Cerebellum (tissue), 4 donors: ENCODE measurements at places on chromosomes 3 and 15. TPM values are rescaled to one million over a fixed set of nuclear protein-coding genes. Genes with fewer than 3 reads are reported as not detected.

- DNase-seq = no peak
These were observed 42.0 kb downstream of the MKRN2 start for GRCh38 chr3:12598890-12599289.

DNA sequence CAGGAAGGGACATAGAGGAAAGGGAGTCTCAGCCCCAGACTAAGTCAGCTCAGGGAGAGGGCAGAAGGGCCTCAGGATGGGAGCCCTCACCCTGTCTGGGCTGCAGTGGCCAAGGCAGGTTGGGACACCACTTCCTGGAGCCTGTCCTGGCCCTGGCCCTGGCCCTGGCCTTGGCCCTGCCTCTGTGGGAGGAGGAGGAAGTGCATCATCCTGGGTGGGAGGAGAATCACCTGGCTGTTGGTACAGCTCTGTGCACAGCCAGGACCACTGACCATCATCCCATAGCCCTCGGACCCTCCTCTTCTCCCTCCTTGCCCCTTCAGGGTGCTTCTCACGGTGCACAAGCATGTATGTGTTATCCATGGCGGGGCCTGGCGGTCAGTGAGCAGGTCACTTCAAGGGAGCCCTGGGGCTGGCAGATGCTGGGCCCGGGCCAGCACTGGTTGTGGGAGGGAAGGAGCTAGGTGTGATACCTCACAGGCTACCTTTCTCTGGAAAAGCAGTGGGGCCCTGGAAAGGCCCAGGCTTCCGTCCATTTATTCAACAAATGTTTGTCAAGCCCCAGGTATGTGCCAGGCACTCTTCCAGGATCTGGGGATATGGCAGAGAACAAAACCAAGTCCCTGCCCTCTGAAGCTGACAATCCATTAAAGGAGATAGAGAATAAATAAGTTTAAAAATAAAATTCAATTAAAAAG is 8.2 kb upstream of the APEH start:
- no peak for DNase-seq

GRCh38 chr3:54193093-54193492 is 70.7 kb downstream of the CACNA2D3 start:
- no peak for DNase-seq

- DNase-seq = no peak
These were observed 46.2 kb upstream of the TEX55 start for GRCh38 chr3:119099785-119100184.

- no peak for DNase-seq
These were observed 723.1 kb downstream of the CADM2 start for GRCh38 chr3:85681906-85682305.

DNA sequence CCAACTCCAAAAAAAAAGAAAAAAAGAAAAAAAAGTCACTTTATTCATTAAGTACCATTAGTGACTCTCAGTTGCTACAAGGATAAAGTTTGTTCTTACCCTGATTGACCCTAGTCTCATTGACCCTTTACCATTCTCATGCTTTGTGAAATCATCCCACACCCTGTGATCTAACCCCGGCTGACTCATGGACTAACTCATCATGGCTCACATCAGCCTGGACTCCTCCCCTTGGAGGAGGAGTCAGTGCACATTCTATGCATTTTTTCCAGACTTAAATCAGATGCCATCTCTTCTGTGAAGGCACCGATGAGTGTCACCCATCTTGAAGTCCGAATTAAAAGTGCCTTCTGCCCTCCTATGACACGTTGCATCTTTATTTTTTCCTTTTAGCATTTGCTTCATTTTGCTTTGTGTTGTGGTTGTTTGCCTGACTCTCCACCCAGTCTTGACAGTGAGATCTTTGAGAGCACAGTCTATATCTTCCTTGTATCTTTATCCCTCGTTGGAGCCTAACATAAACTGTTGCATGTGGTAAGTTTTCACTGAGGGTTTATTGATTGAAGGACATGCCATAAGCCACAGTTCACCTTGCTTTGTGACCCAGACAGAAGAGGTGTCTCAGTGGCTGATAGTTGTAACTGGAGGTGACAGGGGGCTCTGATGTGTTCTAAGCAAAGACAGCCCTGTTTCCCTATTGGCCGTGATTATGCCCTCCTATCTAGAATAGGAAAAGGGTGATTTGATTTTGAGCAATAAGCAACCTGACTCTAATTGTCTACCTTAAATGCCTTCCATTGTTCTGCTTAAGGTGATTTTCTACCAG is 72.1 kb downstream of the IL1RAP start:
- no peak for DNase-seq

- DNase-seq = no peak
These were observed 207.9 kb upstream of the RGMA start for GRCh38 chr15:93296759-93297500.

DNA sequence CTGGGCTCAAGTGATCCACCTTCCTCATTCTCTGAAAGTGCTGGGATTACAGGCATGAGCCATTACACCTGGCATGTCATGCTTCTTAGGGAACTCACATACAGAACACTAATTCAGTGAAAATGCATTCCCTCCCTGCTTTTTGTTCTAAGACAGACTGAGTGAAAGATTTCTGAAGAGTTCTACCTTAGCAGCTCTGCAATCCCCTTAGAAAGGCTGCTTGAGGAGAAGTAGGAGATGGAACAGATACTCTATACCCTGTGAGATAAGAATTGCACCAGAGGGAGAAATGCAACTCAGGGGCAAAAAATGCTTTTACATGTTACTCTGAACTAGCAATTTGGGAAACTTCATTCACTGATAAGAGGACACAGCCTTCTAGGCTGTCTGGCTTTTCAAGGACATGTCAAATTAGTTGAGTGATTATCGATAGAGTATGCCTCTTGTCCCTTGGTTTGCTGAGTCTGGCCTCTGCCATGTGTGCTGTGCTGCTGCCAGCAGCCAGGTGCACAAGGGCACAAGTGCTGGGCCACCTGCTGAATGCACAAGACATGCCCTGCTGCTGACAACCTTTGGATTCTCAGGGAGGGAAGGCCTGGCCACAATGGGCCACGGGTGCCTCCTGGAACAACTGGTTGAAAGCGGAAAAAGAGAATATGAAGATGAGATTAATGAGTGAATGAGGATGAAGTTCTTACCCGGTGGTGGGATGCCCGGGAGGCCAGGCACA is 17.8 kb downstream of the UQCC5 start:
- DNase-seq = no peak

DNA sequence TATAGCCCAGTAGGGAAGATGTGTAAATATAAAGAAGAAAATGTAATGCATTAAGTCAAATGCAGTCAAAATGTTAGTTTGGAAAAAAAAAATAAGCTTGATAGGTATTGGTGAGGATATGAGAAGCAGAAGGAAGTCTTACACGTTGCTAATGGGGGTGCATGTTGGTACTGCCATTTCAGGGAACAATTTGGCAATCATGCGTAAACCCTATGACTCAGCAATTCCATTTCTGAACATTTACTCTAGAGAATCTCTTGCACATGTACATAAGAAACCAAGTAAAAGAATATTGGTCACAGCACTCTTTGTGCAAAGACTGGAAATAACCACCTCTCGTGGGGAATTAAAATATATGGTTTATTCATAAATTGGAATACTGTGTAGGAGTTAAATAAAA is 35.5 kb upstream of the TIMP4 start:
- DNase-seq = no peak

- peak; percentile 26 for DNase-seq
These were observed 146.6 kb downstream of the CHSY1 start for GRCh38 chr15:101105059-101105891.

DNA sequence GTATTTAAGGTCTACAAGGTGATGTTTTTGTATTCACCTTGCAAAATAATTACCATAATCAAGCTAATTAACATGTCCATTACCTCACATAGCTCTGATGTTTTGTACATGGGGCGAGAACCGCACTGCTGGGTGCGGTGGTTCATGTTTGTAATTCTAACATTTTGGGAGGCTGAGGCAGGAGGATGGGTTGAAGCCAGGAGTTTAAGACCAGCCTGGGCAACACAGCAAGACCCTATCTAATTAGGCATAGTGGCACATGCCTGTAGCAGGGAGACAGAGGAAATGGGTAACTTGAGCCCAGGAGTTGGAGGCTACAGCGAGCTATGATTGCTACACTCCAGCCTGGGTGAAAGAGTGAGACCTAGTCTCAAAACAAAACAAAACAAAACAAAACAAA is 248.2 kb upstream of the NSMCE3 start:
- DNase-seq = no peak

The DAZL gene
- total RNA-seq = 0.09 TPM

The CFAP100 gene
- total RNA-seq = 1.8 TPM

The ZNF502 gene
- 11.6 TPM for total RNA-seq

The CMTM8 gene
- 0.54 TPM for total RNA-seq
